ENCODE measurements at places on chromosomes 1 and 21.

GRCh38 chr1:117215733-117216462 is 5.2 kb upstream of the VTCN1 start:
- DNase-seq = no peak

GRCh38 chr1:160047111-160047991 is 15.6 kb upstream of the PIGM start:
- no peak for DNase-seq

- DNase-seq = peak; percentile 90
Measured at GRCh38 chr21:25572861-25573310, 34.4 kb downstream of the MRPL39 start.

GRCh38 chr21:14116080-14116481 is 94.7 kb downstream of the LIPI start:
- no peak for DNase-seq

DNA sequence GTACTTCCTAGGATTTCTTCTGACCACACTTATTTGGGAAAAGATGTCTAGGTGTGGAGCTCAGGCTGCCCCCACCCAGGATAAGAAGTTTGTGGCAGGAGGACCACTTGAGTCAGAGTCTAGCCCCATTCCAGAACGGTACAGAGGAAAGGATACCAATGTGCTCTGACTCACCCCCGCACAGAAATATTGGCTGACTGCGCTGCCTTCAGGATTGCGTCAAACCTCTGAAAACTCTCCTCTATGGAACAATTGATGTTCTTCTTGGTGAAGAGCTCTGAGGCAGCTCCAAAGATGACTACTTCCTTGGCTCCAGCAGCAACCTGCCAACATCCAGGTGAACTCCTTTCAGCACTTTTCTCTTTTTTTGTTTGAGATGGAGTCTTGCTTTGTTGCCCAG is 11.2 kb downstream of the HMGCL start:
- DNase-seq = no peak

- no peak for DNase-seq
Measured at GRCh38 chr21:45983981-45984551, 2.5 kb downstream of the COL6A1 start.

DNA sequence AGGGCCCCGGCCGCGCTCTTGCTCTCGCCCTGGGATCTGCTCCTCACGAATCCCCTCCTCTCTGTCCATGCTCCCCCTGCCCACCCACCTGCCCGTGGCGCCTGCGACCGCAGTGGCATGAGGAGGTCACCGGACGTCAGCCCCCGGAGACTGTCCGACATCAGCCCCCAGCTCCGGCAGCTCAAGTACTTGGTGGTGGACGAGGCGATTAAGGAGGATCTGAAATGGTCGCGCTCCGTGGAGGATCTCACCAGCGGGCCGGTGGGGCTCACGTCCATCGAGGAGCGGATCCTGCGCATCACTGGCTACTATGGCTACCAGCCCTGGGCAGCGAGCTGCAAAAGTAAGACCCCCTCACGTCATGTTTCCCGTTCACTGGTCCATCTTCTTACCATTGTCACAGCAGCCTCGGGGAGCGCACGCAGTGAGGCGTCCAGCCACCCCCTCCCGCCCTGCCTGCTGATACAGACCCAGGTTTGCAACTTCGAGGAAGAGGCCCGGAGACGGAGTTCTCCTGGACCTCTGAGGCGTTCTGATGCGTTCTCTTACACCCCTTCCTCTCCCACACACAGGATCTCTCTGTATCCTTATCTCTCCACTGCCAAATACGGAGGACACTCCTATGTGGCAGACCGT is 1.1 kb downstream of the SLC35F3 start:
- no peak for DNase-seq

- no peak for DNase-seq
Measured at GRCh38 chr21:44295163-44295573, 4.7 kb upstream of the PFKL start.

DNA sequence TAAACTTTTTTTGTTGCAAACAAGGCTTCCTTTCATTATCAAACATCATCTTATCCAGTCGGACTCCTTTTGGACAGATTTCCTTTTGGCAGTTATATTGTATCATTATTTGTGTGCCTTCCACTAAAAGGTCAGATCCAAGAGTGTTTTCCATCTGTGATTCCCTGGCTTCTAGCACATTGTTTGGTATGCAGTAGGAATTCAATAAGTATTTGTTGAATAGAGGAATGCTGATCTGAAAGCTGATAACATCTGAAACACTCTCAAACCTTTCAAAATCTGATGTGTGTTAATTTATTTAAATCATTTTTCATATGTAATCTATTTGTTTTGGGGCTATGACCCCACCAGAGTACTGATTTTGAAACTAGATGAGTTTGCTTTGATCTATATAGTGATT is 39.0 kb downstream of the NDC1 start:
- no peak for DNase-seq

DNA sequence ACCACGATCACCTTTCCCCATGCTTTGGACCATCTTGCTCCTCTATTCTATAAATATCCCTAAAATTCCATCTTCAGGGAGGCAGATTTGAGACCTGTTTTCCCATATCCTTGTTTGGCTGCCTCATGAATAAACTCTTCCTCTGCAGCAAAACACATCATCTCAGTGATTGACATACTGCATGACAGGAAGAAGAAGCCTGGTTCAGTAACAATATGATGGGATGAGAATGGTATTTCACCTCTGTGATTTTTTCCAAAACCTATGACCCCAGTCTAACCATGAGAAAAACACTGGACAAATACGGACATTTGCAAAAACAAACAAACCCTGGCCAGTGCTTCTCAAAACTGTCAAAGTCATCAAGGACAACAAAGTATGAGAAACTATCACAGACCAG is 53.8 kb upstream of the ZSWIM5 start:
- no peak for DNase-seq

GRCh38 chr1:89954401-89954800 is 40.5 kb upstream of the ZNF326 start:
- no peak for DNase-seq

DNA sequence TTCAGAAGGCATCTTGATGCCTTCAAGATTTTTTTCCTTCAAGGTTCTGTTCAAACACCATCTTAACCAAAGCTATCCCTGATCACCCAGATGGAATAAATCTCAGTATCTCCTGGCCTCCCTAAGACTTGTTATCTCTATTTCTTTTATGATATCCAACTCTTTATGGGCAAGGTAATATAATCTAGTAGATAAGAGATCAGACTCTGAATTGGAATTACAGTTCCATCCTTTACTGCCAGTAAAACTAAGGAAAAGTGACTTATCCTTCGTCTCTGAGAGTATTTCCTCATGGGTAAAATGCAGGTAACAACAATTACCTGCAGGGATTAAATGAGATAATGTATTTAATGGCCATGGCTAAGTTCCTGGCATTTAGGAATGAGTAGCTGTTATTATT is 445.0 kb upstream of the DAB1 start:
- DNase-seq = no peak

- no peak for DNase-seq
Measured at GRCh38 chr1:44777547-44777946, 2.2 kb downstream of the RPS8 start.

- no peak for DNase-seq
Measured at GRCh38 chr21:35520856-35521255, 471.8 kb upstream of the RUNX1 start.

DNA sequence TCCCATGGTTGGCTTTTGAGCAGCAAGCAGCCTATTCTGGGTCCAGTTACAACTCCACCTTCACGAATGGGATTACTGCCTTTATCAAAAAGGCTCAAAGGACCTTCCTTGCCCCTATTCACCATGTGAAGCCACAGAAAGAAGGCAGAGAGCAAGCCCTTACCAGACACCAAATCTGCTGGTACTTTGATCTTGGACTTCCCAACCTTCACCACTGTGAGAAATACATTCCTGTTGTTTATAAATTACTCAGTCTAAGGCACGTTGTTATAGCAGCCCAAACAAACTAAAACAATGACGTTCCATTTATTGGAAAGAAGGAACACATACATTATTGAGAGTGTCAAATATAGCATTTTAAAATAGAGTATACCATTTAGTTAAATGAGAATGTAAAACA is 1557.9 kb downstream of the PLA2G4A start:
- DNase-seq = no peak

DNA sequence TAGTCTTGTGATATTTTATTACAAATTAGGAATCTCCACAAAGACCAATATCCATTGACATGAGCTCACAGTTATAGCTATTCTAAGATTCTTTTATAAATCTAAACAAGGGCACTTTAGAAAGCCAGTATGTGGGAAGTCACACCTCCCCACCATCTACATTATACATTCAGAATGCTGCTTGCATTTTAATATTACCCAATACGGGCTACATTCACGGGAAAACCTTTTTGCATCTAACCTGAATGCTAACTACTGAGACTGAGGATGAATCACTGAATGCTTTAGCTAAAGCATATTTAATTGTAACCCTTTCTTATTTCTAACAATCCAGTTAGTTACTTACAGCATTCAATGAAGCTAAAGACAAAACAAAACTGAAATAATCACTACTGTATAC is 53.1 kb downstream of the PCSK9 start:
- DNase-seq = no peak

- no peak for DNase-seq
Measured at GRCh38 chr1:170657275-170657853, 6.6 kb upstream of the PRRX1 start.

GRCh38 chr1:95888941-95889390 is 655.0 kb downstream of the RWDD3 start:
- no peak for DNase-seq

GRCh38 chr1:203173566-203173965 is 2.1 kb downstream of the MYBPH start:
- no peak for DNase-seq

DNA sequence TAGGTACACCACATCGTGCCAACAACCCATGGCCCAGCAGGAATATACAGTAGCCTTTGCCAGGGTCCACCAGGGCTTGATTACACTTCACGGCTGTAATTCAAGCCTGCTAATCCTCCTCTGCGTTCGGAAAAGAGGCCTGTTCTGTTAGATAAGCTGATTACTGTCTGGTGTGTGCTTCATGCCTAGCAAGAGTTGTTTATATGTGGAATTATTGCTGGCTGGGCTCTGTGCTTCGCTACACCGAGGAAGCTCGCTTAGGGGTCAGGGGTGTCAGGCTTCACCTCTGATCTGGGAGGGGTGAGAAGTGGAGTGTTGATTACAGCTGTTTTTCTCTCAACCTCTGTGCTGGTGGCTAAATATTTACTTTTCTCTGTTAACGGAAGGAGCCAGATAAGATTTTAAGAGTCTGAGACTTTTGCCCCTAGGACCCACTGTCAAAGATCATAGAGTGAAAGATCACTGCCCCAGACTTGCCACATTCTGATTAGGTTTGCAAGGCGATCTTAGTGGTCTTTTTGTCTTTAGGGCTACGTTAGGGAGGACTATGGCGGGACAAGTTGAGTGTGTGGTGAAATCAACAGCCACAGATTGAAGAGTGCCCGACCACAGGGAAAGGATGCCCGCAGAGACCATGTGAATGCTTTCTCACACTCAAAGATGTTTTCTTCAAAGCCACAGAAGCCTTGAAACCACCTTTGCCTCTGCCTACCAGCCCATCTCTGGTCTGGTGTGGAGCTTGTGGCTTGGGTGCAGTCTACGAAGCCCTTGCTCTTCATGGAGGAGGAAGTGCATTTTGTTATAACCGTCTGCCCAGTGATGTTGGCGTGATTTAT is 216.1 kb downstream of the PBX1 start:
- DNase-seq = peak; percentile 2

DNA sequence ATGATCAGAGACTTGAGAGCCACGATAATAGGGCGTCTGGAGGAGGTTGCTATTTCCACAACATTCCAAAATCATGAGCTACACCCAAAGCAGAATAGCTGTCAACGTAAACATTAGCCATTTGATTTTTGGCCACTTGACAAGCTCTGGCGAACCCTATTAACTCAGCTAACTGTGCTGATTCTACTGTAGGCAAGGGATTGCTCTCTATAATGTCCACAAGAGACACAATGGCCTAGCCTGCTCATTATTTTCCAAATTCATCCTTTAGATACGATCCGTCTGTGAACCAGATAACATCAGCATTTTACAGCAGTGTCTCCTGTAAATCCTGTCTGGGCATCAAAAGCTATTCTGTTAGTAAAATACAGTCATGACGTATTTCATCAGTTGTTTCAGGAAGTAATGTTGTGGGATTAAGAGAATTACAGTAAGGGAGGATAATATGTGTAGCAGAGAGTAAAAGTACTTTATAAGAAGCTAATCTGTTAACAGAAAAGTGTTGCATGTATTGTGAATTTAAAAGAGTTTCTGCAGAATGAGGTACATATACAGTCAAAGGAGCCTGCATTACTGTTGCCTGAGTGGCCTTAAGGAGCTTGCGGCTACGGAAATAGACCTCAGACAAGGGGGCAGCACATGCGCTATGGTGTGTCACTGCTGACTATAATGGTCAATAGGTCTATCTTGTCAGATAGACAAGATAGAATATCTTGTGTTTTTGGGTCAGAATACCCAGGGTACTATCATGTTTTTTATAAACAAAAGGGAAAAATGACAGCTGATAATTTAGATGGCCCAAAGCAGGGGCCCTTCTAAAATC is 44.9 kb upstream of the TINAGL1 start:
- DNase-seq = no peak

DNA sequence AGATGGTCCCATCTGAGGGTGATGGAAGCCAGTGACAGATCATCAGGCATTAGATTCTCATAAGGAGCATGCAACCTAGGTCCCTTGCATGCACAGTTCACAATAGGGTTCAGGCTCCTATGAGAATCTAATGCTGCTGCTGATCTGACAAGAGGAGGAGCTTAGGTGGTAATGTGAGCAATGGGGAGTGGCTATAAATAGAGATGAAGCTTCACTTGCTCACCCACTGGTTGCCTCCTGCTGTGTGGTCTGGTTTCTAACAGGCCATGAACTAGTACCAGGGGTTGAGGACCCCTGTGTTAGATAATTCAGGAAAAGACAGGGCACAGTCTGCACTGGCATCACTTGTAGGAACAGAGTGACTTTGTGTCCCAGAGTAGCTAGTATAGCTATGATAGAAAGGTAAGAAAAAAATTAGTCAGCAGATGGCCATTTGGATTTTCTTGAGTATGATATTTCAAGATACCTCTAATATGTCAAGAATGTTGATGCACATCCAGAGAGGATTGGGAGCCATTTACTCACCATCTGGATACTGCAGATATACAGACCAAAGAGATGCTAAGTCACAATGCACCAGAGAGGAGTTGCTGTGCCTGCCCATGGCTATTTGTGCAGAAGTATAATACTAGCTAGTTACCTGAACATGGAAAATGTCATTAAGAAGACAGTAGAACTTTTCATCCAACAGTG is 53.6 kb downstream of the ADCY10 start:
- no peak for DNase-seq

DNA sequence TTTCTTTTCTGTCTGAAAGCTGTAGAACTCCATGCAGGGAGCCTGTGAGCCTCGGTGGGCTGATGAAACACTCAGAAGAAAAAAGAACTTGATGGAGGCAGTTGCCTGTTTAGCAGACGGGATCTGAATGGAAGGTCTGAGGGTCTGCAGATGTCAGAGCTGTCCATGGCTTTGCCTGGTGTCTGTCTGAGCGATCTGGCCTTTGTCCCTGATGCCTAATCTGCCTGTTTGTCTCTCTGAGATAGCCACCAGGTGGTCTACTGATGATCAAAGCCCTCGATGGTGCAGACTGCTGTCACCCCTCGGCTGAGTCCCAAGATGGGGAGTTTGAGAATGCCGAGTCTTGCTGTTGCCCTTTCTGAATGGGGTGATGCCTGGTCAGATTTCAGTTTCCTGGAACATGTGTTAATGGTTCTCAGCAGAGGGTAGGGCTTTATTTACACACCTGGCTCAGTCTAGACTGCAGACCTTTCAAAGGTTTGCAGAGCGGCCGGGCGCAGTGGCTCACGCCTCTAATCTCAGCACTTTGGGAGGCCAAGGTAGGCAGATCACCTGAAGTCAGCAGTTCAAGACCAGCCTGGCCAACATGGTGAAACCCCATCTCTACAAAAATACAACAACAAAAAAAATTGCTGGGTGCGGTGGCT is 90.4 kb downstream of the KIF26B start:
- DNase-seq = no peak

All from activated CD4-positive, alpha-beta T cell treated with anti-CD3 and anti-CD28 coated beads, Interleukin-10, Interleukin-2, amounts not matched to agents 100 ng/mL and 50 ng/mL, durations not matched to agents 16 hours and 8 hours (primary cell).